ENCODE measurements at places on chromosomes 2 and 18.

GRCh38 chr18:10230072-10230471, 224.4 kb upstream of the APCDD1 start:
- DNase-seq: no peak

DNA sequence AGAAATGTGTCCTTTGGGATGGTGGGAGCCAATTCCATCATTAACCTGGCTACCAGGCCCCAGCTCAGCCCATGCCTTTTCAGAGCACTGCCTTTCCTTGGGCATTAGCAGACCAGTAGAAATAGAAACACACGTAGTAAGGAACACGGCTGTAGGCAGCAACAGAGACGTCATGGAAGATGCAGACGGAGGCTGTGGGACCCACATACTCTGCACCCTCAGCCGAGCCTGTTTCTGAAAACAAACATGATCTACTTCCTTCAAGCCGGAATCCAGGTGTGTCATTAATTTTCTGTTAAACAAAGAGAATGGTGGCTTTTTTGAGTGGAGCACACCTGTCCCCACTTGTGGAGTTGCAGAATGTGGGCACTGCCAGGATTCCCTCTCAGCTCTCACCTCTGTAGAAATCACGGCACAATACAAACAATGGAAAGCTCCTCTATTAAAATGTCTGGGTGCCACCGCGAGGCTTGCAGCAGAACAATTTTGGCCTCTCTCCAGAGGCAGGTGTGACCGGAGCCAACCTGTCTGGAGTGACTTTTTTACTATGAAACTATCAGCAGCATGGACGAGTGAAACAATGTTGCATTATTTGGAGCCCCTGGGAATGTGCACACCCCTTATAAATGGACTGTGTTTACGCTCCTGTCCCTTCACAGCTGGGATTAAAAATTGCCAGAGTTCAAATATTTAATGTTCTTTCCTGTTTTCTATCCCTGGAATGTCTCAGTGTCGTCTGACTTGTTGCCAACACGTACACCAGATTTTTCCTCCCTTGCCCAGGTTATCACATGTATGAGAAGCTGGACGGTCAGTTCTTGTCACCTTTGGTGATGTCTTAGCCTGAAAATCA, 31.7 kb downstream of the SPP2 start:
- DNase-seq: no peak

- DNase-seq: peak; percentile 19
Measured at GRCh38 chr2:157596992-157597681, 31.5 kb downstream of the ACVR1C start.

GRCh38 chr2:126945118-126945517, 46.4 kb downstream of the TEX51 start:
- DNase-seq: no peak

- DNase-seq: no peak
Measured at GRCh38 chr2:231390667-231391066, 4.8 kb upstream of the B3GNT7 start.

DNA sequence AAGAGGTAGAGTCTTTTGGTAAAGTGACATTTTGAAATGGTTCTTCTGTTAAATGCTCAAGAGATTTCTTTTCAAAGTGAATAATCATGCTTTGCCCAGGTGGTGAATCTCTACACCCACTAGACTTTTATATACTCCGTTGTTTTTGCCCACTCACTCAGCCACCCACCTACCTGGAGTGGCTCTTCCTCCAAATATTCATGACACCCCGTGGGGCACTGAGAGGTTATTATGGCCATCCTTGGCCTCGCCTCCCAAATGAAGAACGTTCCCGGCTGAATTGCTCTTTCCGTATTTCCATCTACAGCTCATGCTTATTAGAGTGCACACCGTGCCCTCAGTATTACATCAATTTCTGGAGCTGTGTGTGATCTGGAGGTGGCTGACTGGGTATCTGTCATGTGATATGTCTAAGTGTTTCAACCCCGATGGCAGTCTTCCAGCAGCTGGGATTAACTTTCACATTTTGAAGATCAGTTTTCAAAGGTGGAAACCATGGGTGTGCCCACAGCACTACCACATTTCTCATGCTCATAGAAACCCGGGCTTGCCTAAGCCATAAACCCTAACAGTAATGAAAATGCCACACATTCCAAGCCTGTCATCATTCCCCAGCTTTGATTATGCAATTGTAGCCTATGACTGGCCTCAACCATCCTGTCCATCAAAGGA, 406.6 kb upstream of the MMADHC start:
- no peak for DNase-seq

GRCh38 chr2:23312996-23313606, 71.9 kb upstream of the KLHL29 start:
- DNase-seq: no peak

DNA sequence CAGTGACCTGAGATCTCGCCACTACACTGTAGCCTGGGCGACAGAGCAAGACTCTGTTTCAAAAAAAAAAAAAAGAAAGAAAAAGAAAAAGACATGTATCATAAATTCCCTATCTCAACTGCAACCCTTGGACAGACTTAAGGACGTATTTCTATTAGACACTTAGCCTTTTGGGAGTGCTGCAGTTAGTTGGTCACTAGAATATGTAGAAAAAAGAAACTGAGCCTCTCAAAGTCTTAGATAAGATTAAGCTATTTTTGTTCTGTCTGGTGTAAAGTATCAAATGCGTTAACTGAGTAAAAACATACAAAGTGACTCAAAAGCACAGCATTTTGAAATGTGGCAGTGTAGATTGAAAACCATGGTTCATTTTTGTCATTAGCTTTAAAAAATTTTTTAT, 7.3 kb downstream of the NBEAL1 start:
- no peak for DNase-seq

Measured in stimulated activated CD8-positive, alpha-beta memory T cell treated with anti-CD3 and anti-CD28 coated beads, Interleukin-12 subunit alpha, Interleukin-12 subunit beta, amount 100 ng/mL, for 4 hours (primary cell).